ENCODE measurements at places on chromosomes 1 and 21. TPM values are rescaled to one million over a fixed set of nuclear protein-coding genes. Genes with fewer than 3 reads are reported as not detected.

- DNase-seq, result no peak
These were observed 18.9 kb downstream of the FAAH start for GRCh38 chr1:46412893-46413595.

DNA sequence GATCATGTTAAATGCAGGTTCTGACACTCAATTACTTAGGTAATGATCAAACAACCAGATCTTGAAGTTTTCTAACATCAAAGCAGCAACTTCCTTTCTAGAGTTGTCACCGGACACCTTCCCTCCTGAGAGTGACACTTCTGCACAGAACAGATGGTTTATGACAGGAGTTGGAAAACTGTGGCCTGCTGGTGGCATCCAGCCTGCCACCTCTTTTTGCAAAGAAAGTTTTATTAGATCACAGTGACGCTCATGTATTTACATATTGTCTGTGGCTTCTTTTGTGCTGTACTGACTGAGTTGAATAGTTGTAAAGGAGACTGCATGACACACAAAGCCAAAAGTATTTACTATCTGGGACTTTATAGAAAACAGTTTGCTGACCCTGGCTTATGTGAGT lies 28.3 kb downstream of the DDR2 start:
- DNase-seq, result no peak

Gene HSD3B1
- 5.4 TPM for total RNA-seq

Gene TTLL10
- total RNA-seq, result not detected

DNA sequence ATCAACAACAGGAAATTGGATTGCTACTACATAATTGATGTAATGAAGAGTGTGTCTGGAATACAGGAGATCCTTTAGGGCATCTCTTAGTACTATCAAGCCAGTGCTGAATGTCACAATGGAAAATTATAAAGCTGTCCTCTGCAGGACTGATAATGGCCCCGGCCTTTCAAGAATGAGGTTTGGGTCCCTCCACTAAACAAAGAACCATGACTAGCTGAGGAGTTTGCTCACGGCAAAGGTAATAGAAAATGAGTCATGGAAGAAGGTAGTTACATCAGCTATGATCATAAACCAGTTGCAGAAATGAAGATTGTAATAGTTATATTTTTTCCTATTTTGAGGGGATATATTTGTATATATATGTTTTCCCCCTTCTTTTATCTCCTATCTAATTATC lies 145.8 kb downstream of the KCNJ6 start:
- no peak for DNase-seq

Gene C1orf226
- 14.0 TPM for total RNA-seq

Gene GSTM1
- total RNA-seq, result not detected

Gene ERG
- total RNA-seq, result 9.0 TPM

DNA sequence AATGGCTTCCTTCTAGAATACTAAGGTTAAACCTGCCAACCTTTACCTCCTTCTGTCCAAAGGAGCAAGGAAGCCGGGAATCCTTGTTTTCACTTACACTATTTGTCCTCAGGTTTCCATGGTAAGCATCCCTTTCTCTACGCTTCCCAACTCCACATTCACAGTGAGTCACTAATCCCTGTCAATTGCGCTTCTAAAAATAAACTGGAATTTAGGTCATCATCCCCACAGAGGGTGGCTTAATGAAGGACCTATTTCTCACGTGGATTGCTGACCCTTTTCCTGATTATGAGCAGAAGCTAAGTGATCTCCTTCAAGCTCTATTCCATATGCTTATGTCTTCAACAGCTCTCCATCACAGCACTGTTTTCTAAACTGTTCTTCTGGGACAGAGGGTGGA lies 39.9 kb upstream of the ABCA4 start:
- no peak for DNase-seq

DNA sequence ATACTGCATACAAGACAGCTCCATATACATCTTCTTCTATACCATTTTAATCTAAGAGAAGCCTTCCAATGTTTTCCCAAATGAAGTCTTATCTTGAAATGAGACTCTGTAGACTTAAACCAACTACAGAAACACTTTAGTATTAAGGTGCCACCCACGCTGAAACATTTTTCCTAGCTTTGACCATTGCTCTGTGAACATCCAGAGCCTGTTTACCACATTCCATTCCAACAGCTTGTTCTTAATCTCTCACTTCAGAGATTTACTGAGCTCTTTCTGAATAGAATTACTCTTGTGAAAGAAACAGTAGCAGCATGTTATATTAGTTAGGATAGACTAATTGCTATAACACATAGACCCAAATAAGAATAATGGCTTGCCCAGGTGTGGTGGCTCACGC lies 19.6 kb upstream of the POGZ start:
- DNase-seq, result no peak

DNA sequence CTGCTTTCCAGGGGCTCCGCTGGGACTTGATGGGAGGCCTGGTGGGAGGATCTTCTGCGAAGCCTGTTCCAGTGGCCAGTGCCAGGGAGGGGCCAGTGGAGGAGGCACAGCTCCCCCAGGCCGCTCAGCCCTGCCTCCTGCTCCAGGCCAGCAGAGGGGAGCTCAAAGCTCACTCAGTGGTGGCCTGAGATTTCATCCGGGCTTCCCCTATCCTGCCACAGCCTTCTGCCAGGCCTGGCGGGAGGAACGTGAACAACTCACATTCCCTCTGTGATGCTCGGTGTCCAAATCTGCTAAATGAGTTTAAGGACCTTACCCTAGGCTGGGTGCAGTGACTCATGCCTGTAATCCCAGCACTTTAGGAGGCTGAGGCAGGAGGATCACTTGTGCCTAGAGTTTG lies 3.3 kb downstream of the CLCNKB start:
- DNase-seq, result no peak

Data from suprapubic skin (tissue), 4 donors.